ENCODE measurements at places on chromosomes 3 and 15.

GRCh38 chr3:115502128-115502527, 121.2 kb upstream of the GAP43 start:
- DNase-seq: no peak

DNA sequence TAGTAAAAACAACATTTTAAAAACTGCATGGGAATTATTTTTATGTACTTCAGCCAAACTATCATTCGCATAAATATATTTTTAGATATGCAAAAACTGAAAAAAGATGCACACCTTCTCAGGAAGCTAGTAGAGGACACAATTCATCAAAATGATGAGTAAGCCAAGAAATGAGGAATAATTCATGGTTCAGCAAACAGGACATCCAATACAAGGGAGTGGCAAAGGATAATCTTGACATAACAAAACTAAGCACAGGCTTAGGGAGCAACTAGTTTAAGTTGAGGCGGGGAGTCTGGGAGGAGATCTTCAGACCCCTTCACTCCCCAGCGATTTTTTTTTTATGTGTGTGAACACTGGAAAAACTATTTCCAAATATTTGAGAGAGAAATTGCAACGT, 93.7 kb downstream of the ZNF280D start:
- no peak for DNase-seq

GRCh38 chr3:24242012-24242698, 252.5 kb downstream of the THRB start:
- DNase-seq: no peak

- no peak for DNase-seq
Measured at GRCh38 chr3:168531116-168531515, 435.4 kb upstream of the GOLIM4 start.

DNA sequence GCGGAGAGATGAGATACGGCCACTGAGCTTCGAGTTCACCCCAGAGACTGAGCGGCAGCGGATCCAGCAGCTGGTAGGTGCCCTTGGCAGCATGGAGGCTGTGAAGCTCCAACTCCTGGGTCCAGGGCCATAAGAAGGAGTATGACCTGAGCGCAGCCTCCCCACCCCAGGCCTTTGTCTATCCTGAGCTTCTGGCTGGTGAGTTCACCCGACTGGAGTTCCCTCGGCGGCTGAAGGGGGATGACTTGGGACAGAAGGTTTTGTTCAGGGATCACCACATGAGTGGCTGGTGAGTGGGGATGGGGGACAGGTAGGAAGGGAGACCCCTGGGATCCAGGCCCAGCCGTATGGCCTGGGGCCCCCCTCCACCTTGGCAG, 2.6 kb downstream of the PPM1M start:
- DNase-seq: no peak

DNA sequence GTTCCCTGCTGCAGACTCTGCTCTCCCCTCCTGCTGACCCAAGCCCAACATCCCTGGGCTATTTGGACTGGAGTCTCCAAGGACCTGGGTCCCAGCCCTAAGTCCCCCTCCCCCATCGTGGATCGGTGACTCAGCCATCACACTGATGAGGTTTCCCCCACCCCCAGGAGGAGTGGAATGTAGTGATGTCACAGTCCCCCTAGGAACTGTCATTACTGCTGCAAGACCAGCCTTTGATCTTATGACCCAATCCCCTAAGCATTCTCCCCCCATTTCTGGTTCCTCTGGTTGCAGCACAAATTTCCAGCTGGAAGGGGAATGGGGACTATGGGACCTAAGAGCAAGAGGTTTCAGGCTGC, 63.4 kb upstream of the CSPG4 start:
- no peak for DNase-seq

DNA sequence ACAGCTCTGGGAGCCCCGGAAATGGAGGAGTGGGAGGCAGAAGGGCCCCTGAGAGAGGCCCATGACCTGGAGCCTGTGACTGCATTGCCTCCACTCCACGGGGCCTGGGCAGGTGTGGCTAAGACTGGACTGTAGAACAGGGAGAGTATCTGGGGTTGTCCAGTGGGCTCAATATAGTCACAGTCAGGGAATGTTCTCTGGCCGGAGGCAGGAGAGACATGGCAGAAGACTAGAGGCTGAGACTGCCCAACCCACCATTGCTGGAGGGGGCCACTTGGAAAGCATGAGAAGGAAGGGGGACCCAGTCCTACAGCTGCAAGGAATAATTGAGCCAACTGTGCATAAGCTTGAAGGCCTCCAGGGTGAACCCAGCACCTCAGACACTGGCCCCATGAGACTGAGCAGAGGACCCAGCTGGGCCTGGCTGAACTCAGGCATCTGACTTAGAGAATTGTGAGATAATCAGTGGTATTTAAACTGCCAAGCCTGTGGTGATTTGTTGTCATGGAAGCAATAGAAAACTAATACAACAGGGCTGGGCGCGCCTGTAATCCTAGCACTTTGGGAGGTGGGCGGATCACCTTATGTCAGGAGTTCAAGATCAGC, 33.1 kb downstream of the NIPA2 start:
- DNase-seq: no peak

DNA sequence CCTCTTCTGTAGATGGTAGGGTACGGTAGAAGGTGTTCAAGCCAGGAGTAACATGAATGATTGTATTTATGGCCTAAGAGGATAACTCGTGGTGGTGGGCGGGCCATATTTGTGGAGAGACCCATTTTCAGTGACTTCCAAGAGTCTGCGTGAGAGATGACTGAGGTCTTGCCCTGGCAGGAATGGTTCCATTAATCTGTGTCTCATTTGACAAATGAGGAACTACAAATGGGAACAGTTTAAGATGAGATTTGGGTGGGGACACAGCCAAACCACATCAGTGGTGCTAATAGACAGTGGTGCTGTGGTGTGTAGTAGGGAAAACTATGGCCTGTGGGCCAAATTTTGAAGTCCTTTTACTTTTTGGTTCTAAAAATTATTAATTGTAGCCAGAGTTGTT, 47.1 kb downstream of the FLNB start:
- no peak for DNase-seq

DNA sequence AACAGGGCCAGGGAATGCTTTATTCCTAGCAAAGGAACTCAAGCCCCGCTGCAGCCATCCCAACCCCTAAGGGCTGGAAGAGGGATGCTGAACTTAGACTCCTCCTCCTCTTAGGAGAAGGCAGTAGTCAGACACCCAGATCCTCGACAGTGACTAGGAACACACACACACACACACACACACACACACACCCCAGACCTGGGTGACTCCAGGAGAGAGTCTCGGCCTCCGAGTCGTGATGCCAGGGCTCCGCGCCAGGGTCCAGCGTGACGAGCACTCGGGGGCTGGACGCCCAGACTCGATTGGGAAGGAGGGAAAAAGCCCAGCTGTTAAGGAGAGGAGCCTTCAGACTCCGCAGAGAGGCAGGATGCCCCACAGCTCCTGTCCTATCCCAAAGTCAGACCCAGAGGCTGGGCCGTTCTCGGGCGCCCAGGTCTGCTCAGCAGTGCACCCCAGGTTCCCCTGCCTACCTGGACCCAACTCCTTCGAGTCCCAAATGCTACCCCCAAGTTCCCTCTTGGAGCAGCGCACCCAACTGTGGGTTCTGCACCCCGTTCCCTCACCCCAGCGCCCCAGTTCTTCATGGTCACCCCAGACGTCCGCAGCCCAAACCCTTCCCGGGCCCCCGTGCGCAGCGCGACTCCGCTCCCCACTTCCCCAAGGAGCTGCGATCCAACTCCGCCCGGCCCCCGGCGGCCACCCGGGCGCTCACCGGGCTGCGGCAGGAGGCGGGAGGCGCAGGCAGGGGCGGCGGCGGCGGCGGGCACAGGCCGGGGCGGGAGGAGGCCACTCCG, 421 bp downstream of the BMF start:
- peak; percentile 61 for DNase-seq

DNA sequence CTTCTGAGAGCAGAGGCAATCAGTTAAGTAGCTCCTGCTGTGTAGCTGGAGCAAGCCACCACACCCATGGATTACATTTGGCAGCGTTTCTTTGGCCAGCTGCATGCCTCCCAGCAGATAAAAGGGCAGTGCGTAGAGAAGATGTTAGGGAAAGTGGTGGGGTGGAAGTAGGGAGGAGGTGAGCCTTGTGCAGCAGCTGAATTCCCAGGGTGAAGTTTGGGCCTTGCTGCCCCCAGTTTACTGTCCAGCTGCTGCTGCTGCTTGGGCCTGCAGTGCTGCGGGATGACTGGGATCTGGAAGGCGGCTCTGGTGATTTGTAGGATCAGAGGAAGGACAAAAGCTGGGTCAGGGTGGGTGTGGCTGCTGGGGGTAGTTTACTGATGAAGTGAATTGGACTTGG, 318.7 kb upstream of the C2CD4B start:
- DNase-seq: no peak

DNA sequence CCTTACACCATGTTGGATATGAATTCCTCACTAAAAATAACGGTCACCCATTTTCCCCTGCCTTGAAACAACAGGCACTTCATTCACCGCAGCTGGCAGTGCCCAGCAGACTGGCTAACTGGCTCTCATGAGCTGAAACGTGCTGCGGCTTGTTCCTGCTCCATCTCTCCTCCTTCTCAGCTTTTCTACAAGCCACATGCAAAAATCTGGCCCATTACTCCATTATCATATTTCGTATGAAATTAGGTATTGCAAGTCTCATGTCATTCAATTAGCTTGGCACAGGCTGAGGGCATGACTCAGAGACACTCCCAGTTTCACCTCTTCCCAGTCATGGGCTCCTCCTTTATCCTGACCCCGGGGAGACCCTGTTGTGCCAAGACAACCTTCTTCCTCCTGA, 60.0 kb downstream of the MAGEF1 start:
- DNase-seq: peak; percentile 50
